Endothelial cell (in vitro differentiated cells): ENCODE measurements at places on chromosomes 1 and 21.

GRCh38 chr1:117735045-117735992 lies 129.5 kb downstream of the TENT5C start:
- DNase-seq, result no peak

DNA sequence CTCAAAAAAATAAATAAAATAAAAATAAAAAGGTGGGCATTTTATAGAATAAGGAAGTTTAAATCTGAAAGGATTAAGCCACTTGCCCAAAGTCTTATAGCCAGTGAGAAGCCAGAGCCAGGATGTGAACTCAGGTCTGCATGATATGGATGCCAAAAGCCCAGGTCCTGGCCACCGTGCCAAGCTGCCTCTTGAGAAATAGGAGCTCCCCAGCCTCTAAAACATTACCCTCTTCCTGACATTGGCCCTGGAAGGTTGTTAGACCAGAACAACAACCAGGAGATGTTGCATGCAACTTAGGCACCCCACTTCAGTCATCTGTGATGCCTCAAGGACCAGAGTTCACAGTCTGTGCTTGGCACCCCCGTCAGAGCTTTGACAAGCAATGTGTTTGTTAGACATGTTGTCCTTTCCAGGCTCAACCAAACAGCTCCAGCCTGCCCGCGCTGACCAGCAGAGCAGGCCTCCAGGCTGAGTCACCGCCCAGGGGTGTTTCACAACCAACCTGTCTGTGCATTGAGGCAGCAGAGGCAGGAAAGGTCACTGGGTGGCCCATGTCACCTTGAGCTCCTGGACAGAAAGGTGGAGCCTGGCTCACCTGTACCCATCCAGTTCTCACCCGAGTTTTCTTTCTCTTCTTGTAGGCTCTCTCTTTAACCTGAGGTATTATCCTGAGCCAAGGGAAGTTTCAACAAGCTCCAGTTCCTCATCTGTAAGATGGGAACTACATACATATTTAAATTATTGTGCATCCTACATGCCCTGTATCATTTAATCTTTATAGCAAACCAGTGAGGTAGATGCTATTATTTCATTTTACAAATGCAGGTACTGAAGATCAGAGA lies 14.9 kb upstream of the MED18 start:
- no peak for DNase-seq

GRCh38 chr1:101316256-101316655 lies 79.4 kb downstream of the S1PR1 start:
- DNase-seq, result no peak

- DNase-seq, result no peak
These were observed 325.6 kb downstream of the NEGR1 start for GRCh38 chr1:71956613-71957285.

DNA sequence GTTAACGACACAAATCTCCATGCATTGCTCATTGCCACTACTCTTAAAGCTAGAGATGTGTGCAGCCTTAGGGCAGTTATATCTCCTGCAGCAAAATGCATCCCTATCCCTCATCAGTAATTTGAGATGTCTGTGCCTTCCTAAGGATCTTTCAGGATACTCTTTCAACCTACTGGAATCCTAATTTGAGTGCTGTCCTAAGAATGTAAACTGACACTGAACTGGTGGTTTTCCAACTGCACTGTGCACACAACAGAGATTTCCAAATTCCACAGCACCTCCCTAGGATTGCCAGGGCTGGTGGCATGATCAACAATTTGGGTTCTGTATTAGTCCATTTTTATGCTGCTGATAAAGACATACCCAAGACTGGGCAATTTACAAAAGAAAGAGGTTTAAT lies 193.9 kb downstream of the LTN1 start:
- DNase-seq, result no peak

- DNase-seq, result no peak
These were observed 71.4 kb downstream of the USP1 start for GRCh38 chr1:62508187-62508758.

GRCh38 chr1:209584231-209584672 lies 738 bp downstream of the CAMK1G start:
- no peak for DNase-seq

DNA sequence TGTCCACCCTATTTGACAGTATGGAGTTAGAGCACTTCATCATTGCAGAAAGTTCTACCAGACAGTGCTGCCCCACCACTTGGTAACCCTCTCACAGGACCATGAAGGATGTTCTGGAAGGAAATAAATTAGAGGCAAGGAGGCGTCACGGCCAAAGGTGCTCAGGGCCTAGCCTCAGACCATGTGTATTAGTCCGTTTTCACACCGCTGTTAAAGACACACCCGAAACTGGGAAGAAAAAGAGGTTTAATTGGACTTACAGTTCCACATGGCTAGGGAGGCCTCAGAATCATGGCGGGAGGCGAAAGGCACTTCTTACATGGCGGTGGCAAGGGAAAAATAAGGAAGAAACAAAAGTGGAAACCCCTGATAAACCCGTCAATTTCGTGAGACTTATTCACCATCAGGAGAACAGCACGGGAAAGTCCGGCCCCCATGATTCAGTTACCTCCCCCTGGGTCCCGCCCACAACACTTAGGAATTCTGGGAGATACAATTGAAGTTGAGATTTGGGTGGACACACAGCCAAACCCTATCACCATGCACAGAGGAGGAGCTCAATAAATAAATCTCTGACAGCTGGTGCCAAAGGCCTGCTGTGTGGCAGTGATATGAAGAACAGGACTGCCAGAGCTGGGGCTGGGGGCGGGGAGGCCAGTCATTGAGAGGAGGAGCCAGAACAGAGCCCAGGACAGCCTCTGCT lies 75.8 kb downstream of the FHAD1 start:
- DNase-seq, result no peak

GRCh38 chr1:226975259-226976250 lies 35.5 kb downstream of the COQ8A start:
- no peak for DNase-seq

GRCh38 chr1:175383239-175383638 lies 190.7 kb upstream of the KIAA0040 start:
- DNase-seq, result no peak

DNA sequence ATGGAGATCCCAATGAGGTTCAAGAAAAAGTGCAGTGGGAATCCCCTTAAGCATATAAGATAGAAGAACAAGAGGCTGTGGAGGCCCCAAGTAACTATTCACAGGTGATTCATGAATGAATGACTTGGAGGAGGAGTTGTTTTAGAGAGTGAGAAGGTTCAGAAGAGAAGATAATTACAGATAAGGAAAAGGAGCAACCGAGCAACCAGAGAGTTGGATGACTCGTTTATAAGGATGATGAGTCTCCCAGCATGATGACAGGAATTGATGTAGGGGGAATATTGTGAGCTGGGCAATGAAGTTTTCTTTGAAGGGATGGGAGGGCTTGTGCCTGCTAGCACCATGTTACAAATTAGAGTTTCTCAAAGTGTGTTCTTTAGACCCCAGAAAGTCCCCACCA lies 9.8 kb downstream of the C8A start:
- DNase-seq, result no peak

DNA sequence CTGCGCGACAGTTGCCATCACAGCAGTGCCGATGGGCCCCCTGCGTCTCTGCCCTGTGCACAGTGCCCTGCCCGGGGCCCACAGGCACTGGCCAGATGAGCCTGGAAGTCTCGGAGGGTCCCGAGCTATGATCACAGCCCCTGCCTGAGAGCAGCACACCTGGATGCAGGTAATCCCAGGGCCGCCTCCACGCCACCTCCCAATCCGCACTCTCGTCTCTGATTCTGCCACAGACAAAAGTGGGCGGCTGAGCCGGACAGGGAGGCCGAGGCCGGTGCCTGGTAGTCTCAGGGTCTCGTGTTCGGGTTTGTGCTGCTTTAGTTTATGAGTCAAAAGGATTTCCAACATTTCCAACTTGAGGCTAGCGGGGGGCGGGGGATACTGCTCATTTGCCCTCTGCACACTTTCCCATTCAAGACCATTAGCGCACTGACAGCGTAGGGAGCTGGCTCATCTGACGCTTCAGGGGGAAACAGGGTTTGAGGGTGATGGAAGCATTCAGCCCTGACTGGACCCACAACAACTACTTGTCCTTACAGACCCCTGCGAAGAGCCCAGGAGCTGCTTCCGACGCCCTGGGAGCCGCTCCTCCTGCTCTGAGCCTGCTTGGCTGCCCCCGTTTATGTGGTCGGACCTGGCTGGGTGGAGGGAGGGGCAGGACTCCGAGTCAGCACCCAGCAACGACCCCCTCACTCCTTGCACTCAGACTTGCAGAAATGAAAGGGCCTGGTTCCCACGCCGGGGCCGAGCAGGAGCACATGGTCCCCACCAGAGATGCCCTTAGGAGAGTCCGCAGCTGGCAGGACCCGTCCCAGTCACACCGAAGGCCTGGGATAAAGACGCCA lies 1.8 kb upstream of the TTC34 start:
- DNase-seq, result no peak

GRCh38 chr1:64864018-64864940 lies 102.1 kb downstream of the JAK1 start:
- DNase-seq, result peak; percentile 74

DNA sequence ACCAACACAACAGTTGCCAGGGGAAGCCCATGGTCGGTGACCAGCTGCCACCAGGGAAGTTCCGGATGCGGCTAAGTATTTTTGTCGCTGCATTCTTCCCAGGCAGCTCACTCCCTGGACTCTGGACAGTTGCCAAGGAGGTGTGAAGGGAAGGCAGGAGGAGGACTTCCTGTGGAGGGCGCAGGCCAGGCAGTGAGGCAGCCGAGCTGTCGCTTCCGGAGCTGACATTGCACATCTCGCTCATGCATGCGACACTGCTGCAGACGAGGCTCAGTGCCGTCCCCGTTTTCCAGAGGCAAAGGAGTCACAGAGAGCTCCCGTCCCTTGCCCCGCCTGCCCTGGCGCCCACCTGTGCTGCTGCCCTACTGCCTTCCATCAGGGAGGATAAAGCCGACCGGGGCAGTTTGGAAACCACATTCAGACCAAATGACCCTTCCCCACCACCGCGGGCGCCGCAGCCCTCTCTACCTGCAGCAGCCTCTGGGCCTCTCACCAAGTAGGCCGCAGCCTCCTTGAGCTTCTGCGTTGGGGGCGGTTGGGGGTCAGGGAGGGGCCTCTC lies 81.4 kb downstream of the NENF start:
- no peak for DNase-seq

DNA sequence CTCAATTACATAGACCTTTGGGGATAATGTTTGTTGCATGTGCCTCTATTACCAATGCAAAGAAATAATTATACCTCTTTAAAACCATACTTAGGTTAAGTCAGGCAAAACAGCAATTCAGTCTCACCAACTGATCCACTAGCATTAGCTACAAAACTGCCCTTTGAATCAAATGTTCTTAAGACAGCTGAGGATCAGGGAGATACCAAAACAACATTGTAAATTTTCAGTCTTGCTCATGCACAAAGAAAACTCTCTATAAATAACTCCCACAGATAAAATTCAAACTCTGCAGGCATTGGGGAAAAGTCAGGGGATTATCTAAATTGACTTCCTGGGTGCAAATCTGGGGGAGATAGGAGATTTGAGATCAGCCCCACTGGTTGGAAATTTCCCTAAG lies 100.9 kb upstream of the DPT start:
- no peak for DNase-seq

GRCh38 chr1:26027716-26028489 lies 6.3 kb downstream of the EXTL1 start:
- DNase-seq, result no peak

GRCh38 chr1:190373705-190374336 lies 103.8 kb downstream of the BRINP3 start:
- DNase-seq, result peak; percentile 11

DNA sequence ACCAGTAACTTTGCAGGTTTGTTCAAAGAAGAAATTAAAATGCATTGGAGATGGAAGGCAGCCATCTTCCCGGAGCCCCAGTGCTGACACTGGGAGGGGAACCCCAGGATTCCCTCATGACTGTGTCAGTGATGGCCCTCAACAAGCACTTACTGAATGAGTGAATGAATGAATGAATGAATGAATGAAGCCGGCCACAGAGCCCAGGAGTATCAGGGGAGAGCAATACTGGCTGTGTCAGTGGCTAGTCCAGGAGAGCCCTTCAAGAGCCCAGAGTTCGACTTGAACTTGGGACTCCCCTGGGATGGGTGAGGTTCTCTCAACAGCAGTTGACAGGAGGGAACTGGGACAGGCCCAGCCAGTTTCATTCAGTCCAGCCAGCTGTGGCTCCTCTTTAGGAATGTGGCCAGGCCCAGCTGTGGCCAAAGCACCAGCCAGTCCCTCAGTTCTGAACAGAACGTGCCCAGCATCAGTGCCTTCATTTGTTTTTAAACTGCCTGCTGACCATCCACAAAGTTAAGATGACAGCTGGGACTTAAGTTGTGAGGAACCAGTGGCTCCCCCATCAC lies 9.2 kb upstream of the ERG start:
- no peak for DNase-seq

DNA sequence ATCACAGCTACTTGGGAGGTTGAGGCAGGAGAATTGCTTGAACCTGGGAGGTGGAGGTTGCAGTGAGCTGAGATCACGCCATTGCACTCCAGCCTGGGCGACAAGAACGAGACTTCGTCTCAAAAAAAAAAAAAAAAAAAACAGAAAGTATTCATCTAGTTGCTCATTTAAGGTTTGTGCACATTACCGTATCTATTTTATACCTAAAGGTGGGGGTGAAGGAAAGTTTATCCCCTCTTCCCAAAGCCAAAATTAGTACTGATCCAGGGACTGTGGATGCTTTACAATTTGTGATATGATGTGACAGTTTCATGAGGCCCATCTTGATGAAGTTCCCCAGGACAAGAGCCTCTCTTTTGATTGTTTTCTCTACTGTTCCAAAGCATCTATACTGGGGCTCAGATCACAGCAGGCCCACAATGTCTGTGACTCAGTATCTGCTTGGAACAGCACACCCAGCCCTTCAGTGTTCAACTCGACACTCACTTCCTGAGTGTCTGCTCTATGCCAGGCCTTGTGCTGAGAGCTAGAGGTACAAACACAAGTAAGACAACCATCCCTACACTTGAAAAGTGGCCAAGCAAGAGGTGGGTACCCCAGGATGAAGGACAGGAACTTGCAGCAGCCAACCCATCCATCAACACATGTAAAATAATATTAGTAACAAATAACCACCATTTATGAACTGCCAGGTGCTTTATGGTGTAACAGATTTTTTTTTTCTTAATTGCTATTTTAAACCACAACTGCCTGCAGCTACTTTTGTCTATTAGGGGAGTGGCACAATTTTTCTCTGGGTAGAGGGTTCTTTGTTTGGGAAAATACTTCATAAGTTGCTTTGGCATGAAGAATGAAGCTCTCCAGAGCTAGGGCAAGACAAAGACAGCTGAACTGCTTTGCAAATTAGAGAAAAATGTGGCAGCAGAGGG lies 29.0 kb upstream of the KHDRBS1 start:
- DNase-seq, result no peak

GRCh38 chr1:159970932-159971342 lies 16.9 kb upstream of the SLAMF9 start:
- DNase-seq, result no peak
